ENCODE measurements at places on chromosomes 3 and 15.

GRCh38 chr3:81249540-81250029 lies 511.9 kb downstream of the GBE1 start:
- DNase-seq, result no peak

GRCh38 chr3:134898181-134898754 lies 103.2 kb downstream of the EPHB1 start:
- no peak for DNase-seq

GRCh38 chr3:128767094-128767750 lies 41.2 kb downstream of the RAB7A start:
- DNase-seq, result no peak

DNA sequence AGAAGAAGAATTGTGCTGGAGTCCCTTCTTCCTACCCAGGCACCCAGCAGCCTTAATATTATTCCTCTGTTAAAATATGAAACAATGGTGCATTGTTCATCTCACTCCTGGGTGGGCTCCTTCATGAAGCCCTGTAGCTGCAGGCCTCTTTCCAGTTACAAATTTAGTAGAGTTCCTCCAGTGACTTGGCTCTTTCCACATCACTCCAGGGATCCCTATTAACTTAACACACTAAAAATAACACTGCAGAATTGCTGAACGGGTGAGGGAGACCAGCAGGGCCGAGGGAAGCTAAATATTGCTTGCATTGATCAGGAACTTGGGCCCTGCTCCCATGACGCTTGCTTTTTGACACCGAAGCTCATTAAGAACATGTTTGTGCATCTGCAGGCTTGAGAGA lies 142.3 kb downstream of the PDCD6IP start:
- no peak for DNase-seq

DNA sequence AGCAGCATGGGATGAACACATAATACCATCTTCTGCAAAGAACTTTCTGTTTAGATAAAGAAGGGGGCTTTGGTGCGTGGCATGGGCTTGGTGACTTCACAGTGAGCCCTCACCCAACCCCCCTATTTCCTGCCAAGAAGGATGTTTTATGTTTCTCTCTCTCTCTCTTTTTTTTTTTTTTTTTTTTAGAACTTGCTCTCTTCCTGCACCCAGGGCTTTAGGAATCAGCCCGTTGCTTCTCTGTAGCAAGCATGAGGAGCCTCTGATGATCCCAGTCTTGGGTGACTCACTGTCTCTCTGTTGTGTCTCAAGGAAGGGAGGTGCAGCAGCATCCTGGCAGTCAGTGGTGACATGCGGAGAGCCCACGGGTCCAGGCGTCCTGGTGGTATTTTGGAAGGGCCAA lies 49.1 kb downstream of the CCK start:
- DNase-seq, result no peak

GRCh38 chr3:52317208-52318000 lies 1.3 kb downstream of the DNAH1 start:
- DNase-seq, result no peak

GRCh38 chr3:149151843-149152242 lies 22.4 kb downstream of the HPS3 start:
- DNase-seq, result no peak

DNA sequence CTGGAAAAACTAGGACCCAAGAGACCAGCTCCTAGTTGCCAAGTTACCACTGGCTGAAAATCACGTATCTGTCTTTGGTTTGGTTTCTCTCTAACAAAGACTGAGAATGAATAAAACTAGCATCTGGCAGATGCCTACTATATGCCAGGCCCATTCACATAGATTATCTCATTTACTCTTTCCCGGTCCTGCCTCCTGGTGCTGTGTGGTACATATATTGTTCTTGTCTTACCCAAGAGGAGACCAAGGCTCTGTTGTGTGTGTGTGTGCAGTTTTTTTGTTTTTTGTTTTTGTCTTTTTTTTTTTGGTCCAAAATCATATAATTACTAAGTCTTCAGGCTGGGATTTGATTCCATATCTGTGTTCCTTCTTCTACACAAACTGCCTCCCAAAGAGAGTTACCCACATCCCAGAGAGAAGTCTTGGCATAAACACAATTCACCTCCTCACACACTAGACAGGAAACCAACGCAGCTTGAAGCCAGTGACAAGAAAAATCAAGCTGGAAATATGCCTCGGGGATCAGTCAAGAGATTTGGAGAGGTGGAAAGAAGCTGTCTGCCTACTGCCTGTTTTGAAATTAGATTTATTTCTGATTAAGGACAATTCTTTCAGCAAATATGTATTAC lies 891 bp downstream of the AHSG start:
- DNase-seq, result no peak

DNA sequence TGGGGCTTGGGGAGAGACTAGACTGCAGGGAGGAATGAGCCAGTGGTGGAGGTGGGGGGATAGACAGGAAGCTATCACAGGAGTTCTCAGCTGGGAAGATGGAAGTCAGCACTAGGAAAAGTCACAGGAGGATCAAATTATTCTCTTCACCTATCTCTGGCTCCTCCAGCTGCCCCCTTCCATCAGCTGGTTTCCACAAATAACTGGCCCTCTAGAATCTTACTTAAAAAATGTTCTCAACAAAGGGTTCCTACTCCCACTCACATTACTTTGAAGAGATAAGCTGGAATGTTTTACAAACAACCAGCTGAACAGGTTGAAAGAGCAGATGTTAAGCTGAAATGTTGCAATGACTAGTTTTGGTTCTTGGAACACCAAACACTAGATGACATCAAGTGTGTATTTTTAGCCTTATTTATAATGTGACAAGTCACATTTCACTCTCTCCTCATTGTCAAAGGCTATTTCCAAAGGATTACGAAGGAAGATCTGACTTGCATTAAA lies 102.7 kb upstream of the AADACL2 start:
- no peak for DNase-seq

GRCh38 chr15:28919201-28919635 lies 33.4 kb downstream of the APBA2 start:
- DNase-seq, result no peak
